Stimulated activated CD4-positive, alpha-beta T cell treated with anti-CD3 and anti-CD28 coated beads, Interleukin-12 subunit alpha, Interleukin-12 subunit beta, amount 100 ng/mL, for 24 hours (primary cell): ENCODE measurements at places on chromosomes 5 and 9.

DNA sequence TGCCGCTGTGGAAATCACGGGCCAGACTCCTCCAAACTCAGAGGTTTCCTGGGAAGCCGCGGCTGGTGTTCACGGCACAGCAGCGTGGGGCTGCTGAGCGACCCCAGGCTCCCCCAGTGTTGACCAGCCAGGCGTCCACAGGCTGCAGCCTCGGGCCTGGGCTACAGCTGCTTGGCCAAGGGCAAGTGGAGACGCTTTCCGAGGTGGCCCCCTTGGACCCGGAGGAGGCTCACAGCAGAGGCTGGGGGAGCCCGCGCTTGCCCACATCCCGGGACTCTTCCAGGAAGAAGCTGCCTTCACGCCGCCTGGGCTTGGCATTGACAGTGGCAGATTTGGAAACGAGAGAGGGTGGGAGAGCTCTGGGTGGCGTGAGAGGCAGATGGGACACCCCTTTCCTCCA is 53.1 kb upstream of the FCN2 start:
- no peak for DNase-seq

DNA sequence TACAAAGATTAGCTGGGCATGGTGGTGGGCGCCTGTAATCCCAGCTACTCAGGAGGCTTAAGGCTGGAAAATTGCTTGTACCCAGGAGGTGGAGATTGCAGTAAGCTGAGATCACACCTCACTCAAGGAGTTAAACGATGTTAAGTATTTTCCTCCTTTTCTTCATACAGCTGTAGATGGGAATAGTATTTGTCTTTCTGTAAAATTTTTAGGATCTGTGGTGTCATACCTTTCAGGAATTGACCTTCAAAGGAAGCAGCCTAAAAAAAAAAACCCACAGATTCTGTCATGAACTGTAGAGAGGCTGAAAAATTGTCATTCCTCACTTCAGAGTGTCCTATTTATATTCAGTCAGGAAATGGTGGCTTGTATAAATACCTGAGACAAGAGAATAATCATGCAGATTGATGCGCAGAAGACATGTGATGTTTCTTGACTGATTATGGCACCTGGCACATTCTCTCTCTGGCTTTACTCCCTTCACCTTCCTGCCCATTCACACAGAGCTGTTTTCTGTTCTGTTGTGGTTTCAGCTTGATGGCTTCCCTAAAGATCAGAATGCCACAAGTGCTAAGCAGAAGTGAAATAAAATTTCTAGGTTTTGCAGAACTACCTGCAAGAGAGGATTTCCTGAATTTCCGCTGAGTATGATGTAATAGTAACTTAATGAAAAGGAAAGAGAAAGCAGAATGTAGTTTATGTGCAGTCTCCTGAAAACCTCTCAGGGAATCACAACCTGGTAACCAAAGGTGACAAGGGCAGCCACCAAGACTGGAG is 3.8 kb downstream of the IFNA1 start:
- DNase-seq, result no peak

- no peak for DNase-seq
Measured at GRCh38 chr5:73692981-73693380, 67.0 kb downstream of the ARHGEF28 start.

DNA sequence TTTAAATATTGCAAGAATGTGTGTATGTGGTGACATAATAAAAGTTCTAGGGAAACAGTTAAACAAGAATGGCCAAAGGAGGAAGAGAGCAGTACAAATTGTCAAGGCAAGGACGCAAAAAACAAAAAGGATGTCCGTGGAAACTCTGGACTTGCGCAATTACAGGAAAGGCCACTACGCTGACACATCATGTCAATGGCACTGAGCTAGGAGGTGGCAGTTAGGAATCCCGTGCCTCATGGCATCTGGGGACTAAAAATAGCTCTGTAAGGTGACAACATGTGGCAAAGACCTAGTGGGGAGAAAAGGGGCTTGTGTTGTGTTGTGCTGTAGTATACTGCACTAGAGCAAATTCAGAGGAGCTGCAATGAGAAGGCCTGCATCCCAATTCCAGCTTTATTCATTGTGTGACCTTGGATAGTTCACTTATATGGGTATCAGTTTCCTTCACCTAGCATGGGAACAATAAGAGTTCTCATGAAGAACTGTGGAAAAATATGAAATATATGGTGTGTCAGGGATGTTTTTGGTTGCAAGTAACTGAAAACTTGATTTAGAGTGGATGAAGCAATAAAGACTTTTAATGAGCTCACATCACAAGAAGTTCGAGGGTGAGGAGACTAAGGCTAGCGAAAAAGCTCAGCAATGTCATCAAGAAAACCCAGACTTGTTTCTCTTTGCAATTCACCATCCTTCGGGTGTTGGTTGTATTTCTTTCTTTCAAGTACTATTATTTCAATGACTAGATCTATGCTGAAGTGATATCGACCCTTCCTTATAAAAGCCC is 124.1 kb upstream of the STC2 start:
- no peak for DNase-seq

DNA sequence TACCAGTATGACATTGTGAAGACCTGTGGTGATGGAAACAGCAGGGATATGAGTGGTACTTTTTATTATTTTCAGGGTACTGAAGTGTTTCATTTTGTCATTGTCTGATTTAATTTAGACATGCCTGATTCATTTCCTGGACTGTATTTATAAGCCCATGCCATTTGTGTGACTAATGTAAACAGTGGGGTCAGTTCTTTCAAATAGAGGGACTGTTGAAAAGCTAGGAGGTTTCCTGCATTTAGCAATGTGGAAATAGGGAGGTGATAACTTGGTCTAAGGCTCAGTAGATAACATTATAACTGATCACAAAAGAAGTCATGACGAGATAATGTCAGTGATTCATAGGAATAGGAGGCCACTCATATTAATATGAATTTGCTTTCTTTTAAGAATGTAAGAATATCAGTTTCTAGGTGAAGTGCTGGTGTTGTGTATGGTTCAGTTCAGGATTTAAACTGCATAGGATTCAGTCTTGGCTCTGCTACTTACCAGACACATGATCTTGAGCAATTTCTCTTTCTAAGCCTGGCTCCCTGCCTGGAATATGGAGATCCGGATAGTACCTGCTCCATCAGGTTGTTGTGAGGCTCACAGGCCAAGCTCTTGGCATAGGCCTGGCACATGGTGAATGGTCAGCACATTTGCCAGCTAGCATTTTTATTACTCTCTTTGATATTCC is 7.5 kb downstream of the RASGRF2 start:
- no peak for DNase-seq

- DNase-seq, result no peak
Measured at GRCh38 chr5:97063251-97063650, 79.2 kb downstream of the LIX1 start.

- DNase-seq, result no peak
Measured at GRCh38 chr5:61234019-61234418, 71.8 kb upstream of the SMIM15 start.

DNA sequence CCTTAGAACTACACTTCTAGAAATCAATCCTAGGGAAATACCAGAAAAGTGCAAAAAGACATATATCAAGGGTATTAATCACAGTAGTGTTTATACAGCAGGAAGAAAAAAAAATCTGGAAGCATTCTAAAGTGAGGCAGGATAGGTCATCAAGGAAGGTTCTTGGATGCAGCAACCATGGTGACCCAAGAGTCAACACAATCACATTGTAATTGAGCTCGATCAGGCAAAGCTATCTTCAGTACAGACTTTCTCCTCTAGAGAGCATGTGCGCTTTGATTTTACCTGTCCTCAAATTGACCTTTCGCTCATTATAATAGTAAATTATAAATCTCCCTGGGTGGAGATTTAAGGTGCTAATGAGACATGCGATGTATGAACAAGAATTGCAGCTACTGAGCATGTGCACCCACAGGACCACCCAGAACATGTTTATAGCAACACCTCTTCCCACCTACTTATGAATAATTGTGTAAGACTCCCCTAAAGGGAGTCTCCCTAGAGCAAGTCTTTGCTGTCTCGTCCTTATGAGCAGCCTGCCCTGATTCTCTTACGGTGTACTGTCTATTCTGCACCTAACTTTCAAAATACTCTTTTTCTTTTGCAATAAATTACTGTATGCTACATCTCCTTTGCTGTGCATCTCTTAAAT is 297.7 kb downstream of the ATPSCKMT start:
- DNase-seq, result no peak
